ENCODE measurements at places on chromosomes 13 and 19.

GRCh38 chr19:39080431-39080830 is 3.7 kb upstream of the ACP7 start:
- H3K4me1 ChIP-seq, result peaks cover 26% of the 10 kb centered on the region
- H3K4me3 ChIP-seq, result no peak overlapping the region
- no peak overlapping the region for H3K27ac ChIP-seq
- peaks cover 3% of the 10 kb centered on the region for H3K36me3 ChIP-seq
- H3K27me3 ChIP-seq, result peaks cover 27% of the 10 kb centered on the region

- H3K4me1 ChIP-seq, result no peaks in the 10 kb centered on the region
- no peaks in the 10 kb centered on the region for H3K27me3 ChIP-seq
- H3K27ac ChIP-seq, result no peak overlapping the region
- no peak for DNase-seq
Measured at GRCh38 chr13:101217086-101217485, 199.2 kb downstream of the NALCN start.

DNA sequence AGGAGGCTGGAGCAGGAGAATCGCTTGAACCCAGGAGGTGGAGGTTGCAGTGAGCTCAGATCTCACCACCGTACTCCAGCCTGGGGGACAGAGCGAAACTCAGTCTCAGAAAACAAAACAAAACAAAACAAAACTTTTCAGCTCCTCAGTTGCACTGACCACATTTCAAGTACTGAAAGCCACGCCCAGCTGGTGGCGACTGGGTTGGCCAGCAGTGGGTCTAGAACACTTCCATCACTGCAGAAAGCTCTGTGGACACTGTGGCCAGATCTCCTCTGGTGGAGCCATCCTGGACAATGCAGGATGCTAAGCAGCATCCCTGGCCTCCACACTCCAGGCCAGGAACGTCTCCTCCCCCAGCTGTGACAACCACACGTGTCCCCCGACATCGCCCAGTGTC is 21.1 kb downstream of the TLE2 start:
- peaks cover 5% of the 10 kb centered on the region for H3K36me3 ChIP-seq
- H3K27me3 ChIP-seq, result no peaks in the 10 kb centered on the region
- no peak for DNase-seq
- no peaks in the 10 kb centered on the region for H3K4me1 ChIP-seq
- H3K4me3 ChIP-seq, result no peak overlapping the region
- no peak overlapping the region for H3K27ac ChIP-seq

GRCh38 chr19:9165261-9165660 is 13.5 kb upstream of the OR7D2 start:
- peaks cover 58% of the 10 kb centered on the region for H3K36me3 ChIP-seq
- H3K4me3 ChIP-seq, result no peak overlapping the region
- no peak for DNase-seq
- no peaks in the 10 kb centered on the region for H3K27me3 ChIP-seq
- H3K4me1 ChIP-seq, result no peaks in the 10 kb centered on the region
- no peak overlapping the region for H3K27ac ChIP-seq

DNA sequence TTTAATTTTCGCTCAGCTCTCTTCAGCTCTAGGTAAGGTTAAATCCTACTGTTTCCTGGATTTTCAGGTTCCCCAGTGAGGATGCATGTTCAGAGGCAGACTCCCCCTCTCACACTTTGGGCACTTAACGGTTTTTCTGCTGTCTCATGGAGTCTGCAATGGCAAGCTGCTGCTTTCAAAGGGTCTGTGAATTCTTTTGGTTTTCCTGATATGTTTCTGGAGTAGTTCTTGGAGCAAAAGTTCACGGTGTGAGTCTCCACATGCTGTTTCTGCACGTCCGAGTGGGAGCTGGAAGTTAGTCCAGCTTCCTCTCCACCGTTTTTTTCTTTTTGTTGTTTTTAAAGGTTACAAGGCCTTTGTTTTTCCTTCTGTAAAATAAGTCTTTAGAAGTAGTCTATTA is 35.4 kb downstream of the DNAJC15 start:
- peaks cover 19% of the 10 kb centered on the region for H3K4me1 ChIP-seq
- peak overlapping the region; percentile 21 for H3K27ac ChIP-seq
- no peak for DNase-seq
- peaks cover 4% of the 10 kb centered on the region for H3K36me3 ChIP-seq

DNA sequence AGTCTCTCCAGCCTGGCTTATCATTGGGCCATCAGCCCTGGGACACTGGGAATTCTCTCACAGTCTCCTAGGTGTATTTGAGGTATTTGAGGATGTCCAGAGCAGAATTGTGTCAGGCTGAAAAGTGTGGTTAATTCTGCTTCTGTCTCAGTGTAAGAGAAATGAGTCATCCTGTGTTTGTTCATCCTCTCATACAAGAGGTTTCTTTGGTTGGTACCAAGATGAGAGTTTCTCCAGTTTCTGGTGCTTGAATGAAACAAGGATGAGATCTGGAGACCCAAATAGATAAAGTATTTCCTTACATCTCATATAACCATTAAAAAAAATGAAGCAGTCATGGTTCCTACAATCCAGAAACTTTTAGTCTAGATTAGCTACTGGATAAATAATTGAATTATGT is 7.7 kb downstream of the ZNF253 start:
- no peak for DNase-seq
- H3K4me3 ChIP-seq, result no peak overlapping the region
- no peaks in the 10 kb centered on the region for H3K27me3 ChIP-seq
- peaks cover 12% of the 10 kb centered on the region for H3K36me3 ChIP-seq
- no peak overlapping the region for H3K27ac ChIP-seq

GRCh38 chr13:76854894-76855293 is 31.3 kb downstream of the KCTD12 start:
- no peak overlapping the region for H3K4me3 ChIP-seq
- H3K27ac ChIP-seq, result no peak overlapping the region
- H3K27me3 ChIP-seq, result peaks cover under 1% of the 10 kb centered on the region
- peaks cover 4% of the 10 kb centered on the region for H3K4me1 ChIP-seq
- DNase-seq, result no peak

DNA sequence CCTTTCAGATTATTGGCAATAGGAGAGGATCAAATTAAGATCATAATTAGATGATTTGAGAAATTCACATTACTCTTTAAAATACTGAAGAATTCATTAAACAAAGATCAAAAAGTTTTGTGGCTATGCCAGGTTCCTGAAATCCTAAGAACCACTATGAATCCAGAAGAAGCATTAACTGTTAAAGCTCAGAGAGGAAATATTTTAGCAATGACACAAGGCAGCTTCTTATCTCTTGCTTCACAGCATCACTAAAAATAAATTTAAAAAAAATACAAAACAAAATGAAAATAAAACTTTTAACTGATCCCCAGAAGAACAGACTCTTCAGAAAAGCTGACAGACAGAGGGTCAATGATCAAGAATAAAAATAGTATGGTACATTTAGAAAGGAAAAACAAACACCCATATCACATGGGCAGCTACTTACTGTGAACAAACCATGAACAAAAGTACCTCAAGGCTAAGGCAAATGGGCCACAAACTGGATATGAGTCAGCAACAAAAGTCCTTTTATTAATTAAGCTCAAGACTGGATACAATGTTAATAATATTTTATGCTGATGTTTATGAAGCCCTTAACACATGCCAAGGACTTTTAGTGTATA is 19.6 kb downstream of the RNF6 start:
- H3K4me3 ChIP-seq, result no peak overlapping the region
- H3K27me3 ChIP-seq, result no peaks in the 10 kb centered on the region
- H3K27ac ChIP-seq, result no peak overlapping the region
- peaks cover 16% of the 10 kb centered on the region for H3K36me3 ChIP-seq

DNA sequence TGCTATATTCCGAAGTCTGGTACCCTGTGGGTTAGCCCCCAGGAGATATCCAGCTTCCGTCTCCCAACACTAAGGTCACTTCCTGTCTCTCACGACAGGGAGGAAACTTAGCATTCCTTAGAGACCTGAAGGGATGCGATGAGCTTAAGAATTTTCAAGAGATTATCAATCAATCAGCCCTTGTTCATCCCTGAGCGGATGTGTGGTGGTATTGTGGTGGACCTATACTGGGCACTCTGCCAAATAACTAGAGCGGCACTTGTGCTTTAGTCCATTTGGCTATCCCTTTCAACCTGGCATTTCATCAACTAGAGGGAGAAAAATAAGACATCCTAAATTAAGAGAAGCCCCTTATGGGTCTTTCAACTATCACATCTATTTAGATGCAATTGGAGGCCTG is 30.9 kb upstream of the ZNF562 start:
- H3K27ac ChIP-seq, result no peak overlapping the region
- H3K27me3 ChIP-seq, result peaks cover 26% of the 10 kb centered on the region
- peaks cover 4% of the 10 kb centered on the region for H3K4me1 ChIP-seq
- no peak overlapping the region for H3K4me3 ChIP-seq
- no peaks in the 10 kb centered on the region for H3K36me3 ChIP-seq

GRCh38 chr13:77479326-77479725 is 56.2 kb upstream of the SCEL start:
- peaks cover 6% of the 10 kb centered on the region for H3K27me3 ChIP-seq
- H3K4me1 ChIP-seq, result peaks cover 3% of the 10 kb centered on the region
- H3K27ac ChIP-seq, result no peak overlapping the region
- peaks cover 4% of the 10 kb centered on the region for H3K36me3 ChIP-seq

GRCh38 chr19:6185835-6186834 is 50.7 kb downstream of the ACSBG2 start:
- H3K36me3 ChIP-seq, result peaks cover 2% of the 10 kb centered on the region
- H3K27me3 ChIP-seq, result peaks cover 30% of the 10 kb centered on the region
- no peak for DNase-seq
- no peaks in the 10 kb centered on the region for H3K4me1 ChIP-seq
- H3K4me3 ChIP-seq, result no peak overlapping the region

- no peaks in the 10 kb centered on the region for H3K36me3 ChIP-seq
- H3K4me3 ChIP-seq, result no peak overlapping the region
- no peak overlapping the region for H3K27ac ChIP-seq
- H3K4me1 ChIP-seq, result no peaks in the 10 kb centered on the region
- no peak for DNase-seq
Measured at GRCh38 chr19:44816301-44816700, 7.4 kb downstream of the BCAM start.

- H3K27me3 ChIP-seq, result no peaks in the 10 kb centered on the region
- no peak for DNase-seq
- H3K27ac ChIP-seq, result peak overlapping the region; percentile 75
- peaks cover 3% of the 10 kb centered on the region for H3K36me3 ChIP-seq
Measured at GRCh38 chr19:1232652-1233072, 5.1 kb downstream of the CBARP start.

DNA sequence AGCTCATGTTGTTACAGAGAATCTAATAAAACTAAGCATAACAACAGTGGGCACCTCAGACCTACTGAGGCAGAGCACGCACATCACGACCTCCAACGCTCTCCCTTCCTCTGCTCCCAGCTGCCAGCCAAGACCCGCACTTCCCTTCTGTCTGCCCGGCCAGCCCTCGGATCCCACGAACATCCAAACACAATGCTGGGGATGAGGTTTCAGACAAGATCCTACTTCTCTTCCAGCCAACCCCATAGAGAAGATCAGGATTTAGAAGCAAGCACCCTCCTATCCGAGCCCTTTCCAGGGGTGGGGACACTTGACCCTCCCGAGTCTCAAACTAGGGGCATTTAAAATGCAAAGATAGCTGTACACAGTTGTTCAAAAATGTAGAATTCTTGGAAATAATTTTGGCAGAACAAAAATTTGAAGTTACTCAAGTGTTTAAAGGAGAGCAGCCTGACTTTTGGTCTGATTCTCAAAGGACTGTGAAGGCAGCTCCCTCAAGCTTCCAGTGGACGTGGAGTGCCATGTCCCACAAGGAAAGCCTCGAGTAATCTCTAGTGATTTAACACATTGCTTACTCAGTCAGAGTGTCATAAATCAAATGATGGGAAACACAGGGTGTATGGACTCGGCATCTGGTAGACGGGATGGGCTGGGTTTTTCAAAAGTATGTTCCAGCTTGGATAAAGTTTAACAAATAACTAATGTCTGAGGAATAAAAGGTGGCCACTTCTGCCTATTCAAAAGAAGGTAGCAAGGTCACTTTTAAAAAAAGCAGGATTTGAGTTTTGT is 32.8 kb downstream of the ANKRD10 start:
- DNase-seq, result no peak
- H3K4me3 ChIP-seq, result no peak overlapping the region
- peaks cover 4% of the 10 kb centered on the region for H3K4me1 ChIP-seq
- no peak overlapping the region for H3K27ac ChIP-seq
- no peaks in the 10 kb centered on the region for H3K27me3 ChIP-seq

DNA sequence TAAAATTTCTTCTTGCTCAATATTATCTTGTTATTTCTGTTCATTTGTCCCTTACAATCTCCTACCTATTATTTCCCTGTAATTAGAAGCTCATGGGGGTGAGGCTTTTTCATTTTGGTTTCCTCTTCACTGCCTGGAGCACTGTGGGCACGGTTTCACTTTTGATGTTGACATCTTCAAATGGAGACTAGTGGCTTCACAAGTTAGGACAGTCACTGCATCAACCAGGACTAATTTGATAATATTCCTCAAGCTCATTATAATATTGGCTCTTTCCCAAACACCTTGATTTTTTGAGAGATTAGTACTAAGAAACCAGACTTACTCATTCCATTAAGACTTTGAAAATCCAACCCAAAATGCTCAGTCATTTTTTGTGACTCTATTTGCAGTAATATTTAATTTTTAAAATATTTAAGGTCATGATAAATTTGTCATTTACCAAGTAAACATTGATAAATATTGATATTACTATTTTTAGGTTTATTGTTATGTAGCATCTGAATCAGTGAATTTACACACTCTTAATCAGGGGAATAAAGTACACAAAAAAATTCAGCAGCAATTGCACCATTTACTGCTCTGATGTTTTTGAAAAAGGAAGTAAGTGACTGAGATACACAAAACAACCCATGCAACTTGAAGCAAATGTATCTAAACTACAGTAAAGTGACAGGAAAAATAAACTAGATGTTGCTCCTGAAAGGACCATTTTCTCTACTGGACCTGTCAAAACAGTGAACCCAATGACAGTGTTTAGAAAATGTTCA is 28.8 kb upstream of the RCBTB2 start:
- peak overlapping the region; percentile 52 for H3K4me3 ChIP-seq
- H3K27ac ChIP-seq, result peak overlapping the region; percentile 80
- no peak for DNase-seq
- H3K4me1 ChIP-seq, result peaks cover 38% of the 10 kb centered on the region
- H3K27me3 ChIP-seq, result peaks cover 9% of the 10 kb centered on the region

DNA sequence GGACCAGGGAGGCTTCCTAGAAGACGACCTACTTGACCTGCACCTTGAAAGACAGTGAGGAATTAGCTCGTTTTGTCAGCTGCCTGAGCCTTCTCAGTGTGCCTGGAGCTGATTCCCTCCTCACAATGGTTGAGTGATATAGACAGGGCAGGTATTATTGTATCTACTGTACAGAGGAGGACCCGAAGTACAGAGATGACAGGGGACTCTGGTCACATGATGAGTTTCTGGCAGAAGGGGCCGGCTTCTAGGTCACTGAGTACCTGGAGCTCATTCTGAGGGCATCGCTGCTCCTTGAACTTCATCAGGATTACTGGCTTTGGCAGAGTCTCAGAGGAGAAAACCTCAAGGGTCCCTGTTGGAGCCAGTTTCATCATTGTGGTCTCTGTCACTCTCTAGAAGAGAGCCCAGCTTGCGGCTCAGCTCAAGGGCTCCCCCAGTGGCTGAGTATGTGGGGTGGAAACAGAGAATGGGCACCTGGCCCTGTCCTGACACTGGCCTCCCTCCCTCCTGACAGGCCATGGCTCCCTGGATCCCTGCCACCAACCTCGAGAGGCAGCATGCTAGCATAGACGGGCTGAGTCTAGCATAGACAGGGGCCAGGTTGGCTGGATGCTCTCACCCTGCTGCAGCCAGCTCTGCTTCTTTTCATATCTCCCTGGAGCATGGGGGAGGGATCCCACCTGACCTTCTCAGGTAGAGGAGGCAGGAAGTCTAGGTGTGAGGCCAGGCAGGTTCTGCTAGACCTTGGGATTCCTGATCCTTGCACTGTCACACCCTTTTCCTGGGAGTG is 38.7 kb downstream of the NFIX start:
- H3K4me1 ChIP-seq, result peaks cover 9% of the 10 kb centered on the region
- H3K27me3 ChIP-seq, result peaks cover 7% of the 10 kb centered on the region
- H3K27ac ChIP-seq, result peak overlapping the region; percentile 19
- no peak overlapping the region for H3K4me3 ChIP-seq
